ENCODE measurements at places on chromosomes 7 and 10. TPM values are rescaled to one million over a fixed set of nuclear protein-coding genes. Genes with fewer than 3 reads are reported as not detected.

DNA sequence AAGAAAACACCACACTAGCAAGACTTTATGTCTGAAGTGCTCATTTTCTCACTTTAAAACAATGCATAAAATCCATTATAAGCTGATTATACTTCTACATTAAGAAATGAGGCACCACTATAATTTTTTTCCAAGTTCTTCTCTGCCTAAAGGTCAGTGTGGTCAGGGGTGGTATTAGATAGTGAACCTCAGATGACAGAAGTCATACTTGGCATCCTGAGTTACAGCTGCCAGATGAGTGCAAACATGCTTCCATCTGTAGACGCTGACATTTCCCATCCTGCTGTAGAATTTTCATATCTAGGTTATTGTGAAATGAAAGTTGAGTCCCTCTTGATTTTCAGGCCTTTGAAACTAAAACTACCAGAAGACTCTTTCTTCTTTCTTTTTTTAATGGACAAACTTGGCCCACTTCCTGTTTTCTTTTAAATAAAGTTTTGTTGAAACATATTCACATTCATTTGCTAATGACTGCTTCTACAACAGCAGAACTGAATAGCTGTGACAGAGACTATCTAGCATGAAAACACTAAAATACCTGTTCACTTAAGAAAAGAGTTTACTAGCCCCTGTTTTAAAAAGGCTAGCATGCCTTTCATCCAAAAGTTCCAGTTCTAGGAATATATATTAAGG is 900.8 kb downstream of the XPNPEP1 start:
- no peak for DNase-seq

DNA sequence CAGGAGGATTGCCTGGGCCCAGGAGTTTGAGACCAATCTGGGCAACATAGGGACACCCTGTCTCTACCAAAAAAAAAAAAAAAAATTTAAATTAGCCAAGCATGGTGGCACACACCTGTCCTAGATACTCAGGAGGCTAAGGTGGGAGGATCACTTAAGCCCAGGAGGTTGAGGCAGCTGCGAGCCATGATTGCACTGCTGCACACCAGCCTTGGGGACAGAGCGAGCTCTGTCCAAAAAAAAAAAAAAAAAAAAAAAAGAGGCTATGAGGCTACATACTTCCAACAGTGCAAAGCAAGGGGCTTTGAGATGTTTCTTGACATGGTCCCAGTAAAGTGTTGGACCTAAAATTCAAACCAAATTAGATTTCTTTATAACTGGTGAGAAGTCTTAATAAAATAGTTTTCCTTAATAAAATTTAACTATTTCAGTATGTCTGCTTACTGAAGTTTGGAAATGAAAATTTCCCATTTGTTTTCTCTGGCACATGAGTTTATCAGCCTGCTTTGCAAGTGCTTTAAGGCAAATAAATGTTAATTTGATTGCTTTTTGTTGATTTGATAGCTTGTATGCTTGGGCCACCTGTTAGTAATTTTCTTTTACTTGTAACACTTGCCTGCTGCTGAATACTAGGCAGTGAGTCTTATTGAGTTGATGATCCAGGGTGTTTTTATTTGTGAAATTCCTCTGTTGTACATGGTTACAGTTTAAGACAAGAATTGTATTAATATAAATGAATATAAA is 16.1 kb downstream of the CALU start:
- no peak for DNase-seq

GRCh38 chr10:111766464-111766863 is 417.1 kb downstream of the GPAM start:
- DNase-seq = no peak

The GPR15LG gene
- total RNA-seq = not detected

The CRYGN gene
- total RNA-seq = not detected
